Thoracic aorta (tissue), 2 donors: ENCODE measurements at places on chromosomes 5 and 9. TPM values are rescaled to one million over a fixed set of nuclear protein-coding genes. Genes with fewer than 3 reads are reported as not detected.

GRCh38 chr9:135997090-135998015 is 36.2 kb upstream of the UBAC1 start:
- DNase-seq = no peak

- DNase-seq = no peak
Observed at GRCh38 chr5:170361616-170362015, 27.6 kb downstream of the KCNMB1 start.

- DNase-seq = no peak
Observed at GRCh38 chr5:177509991-177510566, 453 bp upstream of the DOK3 start.

Gene SPINK7
- total RNA-seq = not detected

DNA sequence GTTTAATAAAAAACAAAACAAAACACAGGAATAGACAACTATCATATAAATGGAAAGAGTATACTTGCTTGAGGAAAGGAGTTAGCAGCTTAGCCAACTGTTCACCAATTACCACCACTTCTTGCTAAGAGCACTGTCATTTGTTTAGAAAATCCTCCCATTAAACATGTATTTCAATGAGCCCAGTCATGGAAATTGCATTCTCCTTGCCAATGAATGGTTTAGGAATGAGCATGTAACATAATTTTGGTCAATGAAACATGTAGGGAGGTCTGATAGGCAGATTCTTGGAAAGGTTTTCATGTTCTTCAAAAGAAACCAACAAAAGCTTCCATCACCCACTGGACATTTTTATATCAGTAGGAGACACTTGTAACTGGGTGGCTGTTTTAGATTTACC is 502.8 kb upstream of the PAPPA start:
- DNase-seq = no peak

DNA sequence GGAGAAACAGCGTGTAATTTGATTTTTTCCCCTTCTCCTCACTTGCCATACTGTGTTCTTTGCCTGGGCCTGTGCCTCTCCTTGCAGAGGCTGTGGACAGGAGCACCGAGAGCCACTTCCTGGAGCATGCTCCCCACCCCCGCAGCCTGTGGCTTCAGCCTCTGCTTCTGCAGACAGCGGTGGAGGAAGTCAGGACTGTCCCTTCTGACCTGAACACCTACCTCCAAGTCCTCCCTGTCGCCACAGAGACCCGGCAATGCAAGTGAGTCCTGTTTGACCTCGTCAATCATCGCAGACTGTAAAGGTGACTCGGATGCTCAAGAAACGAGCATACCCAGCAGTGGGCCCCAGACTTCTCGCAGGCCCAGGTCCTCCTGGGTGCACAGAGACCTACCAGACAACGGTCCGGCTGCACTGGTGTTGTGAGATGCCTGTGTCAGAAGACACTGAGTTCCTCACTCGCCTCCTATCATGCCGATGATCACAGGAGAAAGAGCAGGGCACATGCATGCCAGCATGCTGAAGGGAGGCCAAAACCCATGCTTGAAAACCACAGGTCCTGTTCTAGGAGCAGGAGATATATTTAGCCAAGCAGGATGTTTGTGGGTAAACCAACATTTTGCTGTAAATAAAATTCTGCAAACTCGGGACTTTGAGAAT is 198.8 kb downstream of the AUH start:
- DNase-seq = no peak

Gene SPOCK1
- 25.2 TPM for total RNA-seq

GRCh38 chr5:139394123-139394653 is 716 bp downstream of the PROB1 start:
- no peak for DNase-seq

Gene SLC1A1
- 3.7 TPM for total RNA-seq

DNA sequence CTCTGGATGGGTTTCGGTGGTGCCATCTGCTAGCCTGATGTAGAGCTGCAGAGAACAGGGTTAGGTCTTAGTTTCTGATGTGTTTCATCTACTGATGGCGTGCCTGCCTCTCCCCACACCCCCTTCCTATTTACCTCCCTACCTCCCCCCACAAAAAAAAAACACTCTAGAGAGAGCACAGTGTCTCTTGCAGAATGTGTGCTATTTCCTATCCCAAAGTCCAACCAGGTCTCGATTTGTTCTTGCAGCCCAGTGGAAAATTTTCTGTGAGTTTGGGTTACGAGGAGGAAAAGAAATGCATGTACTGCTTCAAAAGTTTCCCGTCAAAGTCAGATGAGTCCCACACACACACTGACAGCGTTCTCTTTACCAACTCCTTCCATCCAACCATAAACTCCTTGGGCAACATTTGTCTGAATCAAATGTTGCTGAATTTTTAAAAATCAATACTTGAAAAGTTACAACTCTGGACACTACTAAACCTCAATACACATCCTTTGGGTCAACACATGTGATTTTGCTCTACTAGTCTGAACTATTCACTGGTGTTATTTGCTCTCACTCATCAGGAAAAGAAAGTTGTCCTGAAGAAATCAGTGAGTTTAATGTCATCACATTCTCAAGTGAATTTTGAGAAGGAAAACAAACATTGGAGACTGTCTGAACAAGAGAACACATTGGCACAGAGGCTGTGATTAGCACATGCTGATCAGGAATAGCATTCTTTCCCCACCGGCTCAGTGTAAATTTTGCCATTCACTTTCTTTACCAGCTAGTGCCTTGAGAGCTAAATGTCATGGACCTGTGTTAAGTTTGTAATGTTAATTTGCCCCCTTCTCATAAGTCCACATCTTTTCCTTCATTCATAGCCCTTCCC is 84.1 kb downstream of the MAMDC2 start:
- DNase-seq = no peak

Gene TRPM3
- 5.0 TPM for total RNA-seq

Gene GAS1
- total RNA-seq = 108 TPM
